Stimulated activated naive CD8-positive, alpha-beta T cell treated with anti-CD3 and anti-CD28 coated beads, Interleukin-15, amount 100 ng/mL, for 72 hours (primary cell): ENCODE measurements at places on chromosomes 5 and 9.

GRCh38 chr5:72394688-72395087, 74.5 kb downstream of the PTCD2 start:
- DNase-seq: no peak

DNA sequence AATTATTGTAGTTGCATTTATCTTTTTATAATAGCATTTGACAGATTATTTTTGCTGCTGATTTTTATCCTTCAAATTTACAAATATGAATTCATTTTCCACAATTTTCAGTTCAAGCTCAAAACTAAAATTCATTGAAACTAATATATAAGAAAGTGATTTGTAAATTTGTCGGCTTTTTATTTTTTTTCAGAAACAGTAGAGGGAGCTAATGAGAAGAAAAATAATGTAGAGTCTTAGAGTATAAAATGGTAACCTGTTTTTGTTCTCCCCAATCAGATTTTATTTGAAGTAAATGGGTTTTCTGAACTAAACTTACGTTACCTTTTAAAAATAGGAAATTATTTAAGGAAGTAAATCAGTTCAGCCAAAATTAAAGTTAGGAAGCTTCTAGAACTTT, 19.2 kb downstream of the PRRC1 start:
- no peak for DNase-seq

DNA sequence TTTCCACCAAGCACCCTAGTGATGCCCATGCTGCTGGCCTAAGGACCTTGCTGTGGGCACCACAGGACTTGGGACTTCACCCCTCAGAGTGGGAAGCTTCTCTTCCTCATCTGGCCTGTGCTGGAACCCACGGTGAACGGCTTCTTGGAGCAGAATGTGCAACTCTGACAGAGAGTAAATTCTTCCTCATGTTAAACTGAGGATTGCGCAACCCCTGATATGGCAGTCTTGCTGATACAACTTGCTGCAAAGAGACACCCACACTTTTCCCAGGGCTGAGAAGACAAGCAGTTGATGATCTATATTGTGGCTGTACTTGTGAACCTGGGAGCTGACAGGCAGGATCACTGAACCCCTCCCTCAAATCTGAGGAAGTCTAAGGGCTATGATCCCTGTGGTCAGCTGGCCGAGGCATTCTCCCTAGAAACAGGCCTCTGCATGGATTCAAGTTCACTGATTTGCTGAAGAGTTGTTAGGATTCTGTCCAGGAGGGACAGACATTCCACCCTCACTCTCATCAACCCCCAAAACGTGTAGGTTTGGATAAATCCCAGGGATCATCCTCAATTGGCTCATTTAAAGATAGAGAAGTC, 307.2 kb downstream of the MTRR start:
- DNase-seq: no peak

DNA sequence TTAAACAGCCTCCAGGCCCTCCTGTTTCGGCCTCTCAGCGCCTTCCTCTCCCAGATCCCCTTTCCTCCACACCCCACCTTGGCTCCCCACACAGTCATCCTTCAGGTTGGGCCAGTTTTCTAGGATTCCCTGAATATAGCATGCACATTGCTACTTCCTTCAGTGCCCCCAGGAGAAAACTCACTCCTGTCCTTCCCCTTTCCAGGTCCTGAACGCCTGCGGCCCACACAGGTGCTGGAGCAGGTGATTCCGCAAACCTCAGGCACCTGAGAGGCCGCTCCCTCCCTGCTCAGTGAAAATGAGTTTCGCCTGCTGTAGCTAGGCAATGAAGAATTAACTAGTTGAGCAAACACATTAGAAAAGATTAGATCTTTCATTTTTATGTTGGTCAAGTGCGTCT, 185.0 kb downstream of the MED10 start:
- DNase-seq: no peak

DNA sequence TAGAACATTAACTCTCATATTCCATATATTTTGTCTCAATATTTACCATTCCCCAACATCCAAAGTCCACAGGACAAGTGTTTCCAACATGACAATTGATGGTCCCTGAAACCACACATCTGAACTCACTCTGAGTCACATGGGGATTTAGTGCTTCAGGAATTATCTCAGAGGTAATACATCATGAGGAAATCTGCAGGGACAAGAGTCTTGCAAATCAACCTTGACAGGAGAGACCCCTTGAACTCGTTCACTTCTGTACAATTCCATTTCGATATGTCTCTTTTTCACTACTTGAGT, 119.7 kb upstream of the ABCA1 start:
- DNase-seq: no peak

DNA sequence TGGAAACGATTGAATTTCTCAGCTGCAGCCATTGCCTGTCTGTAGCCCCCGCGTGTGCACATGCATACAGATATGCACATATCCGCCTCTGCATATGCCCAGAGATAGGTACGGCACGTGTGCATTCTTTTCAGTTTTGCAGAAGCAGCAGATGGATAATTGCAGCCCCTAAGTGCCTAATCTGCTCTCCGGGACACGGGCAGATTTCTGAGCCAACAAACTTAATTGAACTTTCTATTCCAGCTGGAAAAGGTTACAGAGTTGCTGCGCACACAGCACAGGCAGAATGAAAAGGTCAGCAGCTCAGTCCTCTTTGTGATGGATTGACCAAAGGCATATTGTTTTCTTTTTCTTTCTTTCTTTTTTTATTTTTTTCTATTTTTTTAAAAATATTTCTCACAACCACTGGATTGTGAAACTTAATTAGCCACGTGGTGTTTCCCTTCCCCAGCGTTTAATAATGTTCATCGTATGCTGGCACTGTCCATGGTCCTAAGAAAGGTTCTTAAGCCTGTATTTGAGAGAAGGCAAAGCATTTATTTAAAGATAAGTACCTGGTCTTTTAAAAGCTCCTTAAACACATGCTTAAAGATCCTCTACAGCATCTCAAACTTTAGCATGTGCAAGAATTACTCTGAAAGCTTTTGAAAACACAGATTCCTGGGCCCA, 270.2 kb upstream of the BRINP1 start:
- DNase-seq: no peak

GRCh38 chr5:30752015-30752414, 441.5 kb upstream of the CDH6 start:
- DNase-seq: no peak

GRCh38 chr5:139445325-139446170, 6.2 kb upstream of the DNAJC18 start:
- DNase-seq: no peak

DNA sequence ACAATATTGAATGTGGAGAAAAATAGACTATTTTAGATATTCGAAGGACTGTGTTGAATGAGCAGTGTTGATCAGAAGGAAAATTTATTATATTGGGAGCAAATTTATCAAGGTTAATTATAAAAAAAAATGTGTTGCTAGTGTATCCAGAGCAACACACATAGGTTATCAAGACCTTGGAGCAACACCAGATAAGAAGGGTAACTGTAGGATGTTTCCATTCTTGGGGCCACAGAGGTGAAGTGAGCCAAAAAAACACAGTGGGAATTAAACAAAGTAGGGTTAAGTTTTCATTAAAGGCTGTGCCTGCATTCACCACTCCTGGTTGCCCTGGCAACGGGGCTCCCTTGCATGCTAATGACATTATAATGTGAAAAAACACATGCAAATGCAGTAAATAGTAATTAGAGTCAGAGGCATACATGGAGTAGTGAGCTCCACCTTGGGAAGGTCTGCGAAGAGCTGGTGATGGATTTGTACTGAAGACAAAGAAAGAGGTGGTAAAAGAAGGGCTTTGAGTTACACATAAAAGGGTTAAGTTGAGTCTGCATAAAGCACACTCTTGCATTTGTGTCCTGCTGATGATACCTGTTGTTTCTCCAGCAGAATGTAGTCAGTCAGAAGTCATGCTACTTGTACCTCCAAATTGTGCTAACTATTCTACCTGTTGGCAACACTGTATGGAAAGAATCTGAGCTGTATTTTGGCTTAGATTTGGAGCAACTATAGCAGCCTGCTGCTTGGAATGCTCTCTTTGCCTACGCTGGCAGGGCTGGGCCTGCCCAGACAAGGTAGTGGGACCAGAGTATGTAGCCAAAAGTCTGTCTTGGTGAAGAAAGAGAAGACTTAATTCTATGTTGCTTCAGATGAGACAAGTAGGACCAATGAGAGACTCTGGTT, 59.6 kb downstream of the ATG10 start:
- DNase-seq: no peak

- DNase-seq: no peak
Observed at GRCh38 chr9:127091526-127091925, 30.9 kb downstream of the ANGPTL2 start.

- DNase-seq: no peak
Observed at GRCh38 chr9:92520837-92521236, 15.0 kb downstream of the ECM2 start.
